ENCODE measurements at places on chromosomes 12 and 14. TPM values are rescaled to one million over a fixed set of nuclear protein-coding genes. Genes with fewer than 3 reads are reported as not detected.

- DNase-seq = no peak
These were observed 5.6 kb downstream of the CD9 start for GRCh38 chr12:6205761-6206160.

- DNase-seq = no peak
These were observed 43.6 kb upstream of the CMAS start for GRCh38 chr12:22002430-22002829.

Gene MUCL1
- polyA plus RNA-seq = not detected

Gene AGAP2
- 8.6 TPM for polyA plus RNA-seq

DNA sequence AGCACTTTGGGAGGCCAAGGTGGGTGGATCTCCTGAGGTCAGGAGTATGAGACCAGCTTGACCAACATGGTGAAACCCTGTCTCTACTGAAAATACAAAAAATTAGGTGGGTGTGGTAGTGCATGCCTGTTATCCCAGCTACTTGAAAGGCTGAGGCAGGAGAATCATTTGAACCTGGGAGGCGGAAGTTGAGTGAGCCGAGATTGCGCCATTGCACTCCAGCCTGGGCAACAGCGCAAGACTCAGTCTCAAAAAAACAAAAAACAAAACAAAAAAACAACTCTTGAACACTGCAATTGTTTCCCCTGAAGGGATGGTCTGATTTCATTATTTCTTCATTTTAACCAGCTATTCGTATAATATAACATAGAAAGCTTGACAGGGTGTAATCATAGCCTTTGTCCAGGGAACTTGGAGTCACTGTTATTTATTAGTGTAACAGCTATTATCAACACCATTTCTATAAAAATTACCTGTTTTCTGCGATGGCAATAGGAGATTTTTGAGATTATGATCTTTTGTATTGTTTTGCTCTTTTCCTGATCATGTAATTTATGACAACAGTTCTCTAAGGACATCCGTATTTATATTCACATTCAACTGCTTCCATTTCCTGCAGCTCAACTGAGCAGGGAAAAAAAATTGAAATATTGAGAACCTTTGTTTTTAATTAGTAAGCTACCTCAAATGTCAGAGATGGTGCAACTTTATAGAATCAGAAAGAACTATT is 94.7 kb downstream of the DIP2B start:
- no peak for DNase-seq

- no peak for DNase-seq
These were observed 274.1 kb downstream of the PCNX1 start for GRCh38 chr14:71181215-71182003.

Gene CMKLR1
- polyA plus RNA-seq = 4.5 TPM

Gene OTX2
- polyA plus RNA-seq = not detected

Gene NGB
- not detected for polyA plus RNA-seq

GRCh38 chr12:54229624-54230212 is 40.9 kb upstream of the SMUG1 start:
- peak; percentile 32 for DNase-seq

- DNase-seq = no peak
These were observed 1.2 kb downstream of the PLEKHD1 start for GRCh38 chr14:69485701-69486100.

GRCh38 chr14:103057028-103057371 is 349 bp downstream of the CDC42BPB start:
- no peak for DNase-seq

Gene ULK1
- 30.5 TPM for polyA plus RNA-seq

Gene PDE6H
- polyA plus RNA-seq = not detected

Gene MNAT1
- polyA plus RNA-seq = 48.6 TPM

GRCh38 chr14:80211153-80212022 is at the start of gene DIO2:
DIO2 (minus strand) TSS chr14:80211504; CDS start chr14:80211472, 32 bp downstream.
- peak; percentile 8 for DNase-seq

DNA sequence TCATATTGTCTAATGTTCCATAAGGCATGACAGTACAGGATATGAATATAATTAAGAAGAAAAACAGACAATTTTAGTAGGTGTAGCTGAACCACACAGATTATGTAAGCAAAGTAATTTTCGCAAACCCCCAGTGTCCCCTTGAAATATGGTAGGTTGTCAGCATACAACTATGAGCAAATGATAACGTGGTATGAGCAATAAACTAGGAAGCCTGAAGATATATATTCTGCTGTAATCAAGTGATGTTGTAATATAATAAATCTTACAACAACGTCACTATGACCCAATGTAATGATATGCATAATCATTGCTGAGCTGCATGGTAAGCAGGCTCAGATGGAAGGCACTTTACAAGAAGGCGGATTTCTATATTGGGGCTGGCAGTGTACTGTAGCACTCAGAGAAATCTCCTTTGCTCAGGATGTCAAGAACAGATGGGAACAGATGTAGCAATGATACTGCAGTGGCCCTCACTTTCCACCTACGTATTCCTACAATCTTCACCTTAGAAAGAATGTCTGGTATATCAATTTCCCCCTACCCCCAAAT is 47.8 kb upstream of the MYF6 start:
- no peak for DNase-seq

GRCh38 chr12:8572507-8572906 is 31.8 kb upstream of the CLEC4E start:
- no peak for DNase-seq

Gene CD9
- 45.9 TPM for polyA plus RNA-seq

- DNase-seq = no peak
These were observed 9.7 kb upstream of the RIN3 start for GRCh38 chr14:92503756-92504491.

- no peak for DNase-seq
These were observed 39.0 kb downstream of the MNAT1 start for GRCh38 chr14:60773558-60773957.

DNA sequence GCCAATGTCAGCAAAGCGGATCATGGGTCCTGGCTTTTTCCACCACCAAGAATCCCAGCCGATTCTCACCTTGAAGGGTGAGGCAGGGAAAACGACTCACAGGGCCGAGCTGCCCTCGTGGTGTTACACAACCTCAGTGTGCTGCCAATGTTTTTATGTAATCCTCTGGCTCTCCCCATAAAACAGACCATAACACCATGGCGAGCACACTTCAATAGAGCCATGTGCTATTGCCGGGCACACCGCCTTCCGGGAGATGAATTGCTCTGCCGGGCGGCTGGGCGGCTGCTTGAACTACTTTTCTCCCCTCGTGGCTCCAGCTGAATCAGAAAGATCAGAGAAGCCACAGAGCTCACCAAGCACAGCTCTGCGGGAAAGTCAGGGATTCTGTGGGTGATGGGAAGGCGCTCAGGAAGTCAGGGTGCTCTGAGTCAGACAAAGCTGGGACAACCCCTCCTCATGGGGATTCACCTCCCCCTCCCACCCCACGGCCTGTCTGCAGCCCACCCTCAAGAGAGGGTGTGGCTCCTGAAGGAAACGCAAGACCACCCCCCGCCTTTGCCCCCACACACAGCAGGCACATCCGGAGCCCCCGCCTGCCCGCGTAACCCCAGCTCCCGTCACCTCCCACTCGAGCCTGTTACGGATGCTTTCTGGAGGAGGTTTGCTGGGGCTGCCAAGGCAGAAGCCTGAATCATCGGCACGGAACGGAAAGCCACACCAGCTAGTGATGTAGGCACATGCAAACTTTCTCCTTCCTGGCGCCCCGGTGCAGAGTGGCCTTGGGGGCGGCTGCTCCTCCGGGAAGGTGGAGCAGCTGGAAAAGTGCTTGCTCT is 1.8 kb downstream of the GALNT9 start:
- no peak for DNase-seq

- no peak for DNase-seq
These were observed 2.5 kb downstream of the KCNH3 start for GRCh38 chr12:49541140-49541861.

Gene SDSL
- polyA plus RNA-seq = 2.3 TPM

DNA sequence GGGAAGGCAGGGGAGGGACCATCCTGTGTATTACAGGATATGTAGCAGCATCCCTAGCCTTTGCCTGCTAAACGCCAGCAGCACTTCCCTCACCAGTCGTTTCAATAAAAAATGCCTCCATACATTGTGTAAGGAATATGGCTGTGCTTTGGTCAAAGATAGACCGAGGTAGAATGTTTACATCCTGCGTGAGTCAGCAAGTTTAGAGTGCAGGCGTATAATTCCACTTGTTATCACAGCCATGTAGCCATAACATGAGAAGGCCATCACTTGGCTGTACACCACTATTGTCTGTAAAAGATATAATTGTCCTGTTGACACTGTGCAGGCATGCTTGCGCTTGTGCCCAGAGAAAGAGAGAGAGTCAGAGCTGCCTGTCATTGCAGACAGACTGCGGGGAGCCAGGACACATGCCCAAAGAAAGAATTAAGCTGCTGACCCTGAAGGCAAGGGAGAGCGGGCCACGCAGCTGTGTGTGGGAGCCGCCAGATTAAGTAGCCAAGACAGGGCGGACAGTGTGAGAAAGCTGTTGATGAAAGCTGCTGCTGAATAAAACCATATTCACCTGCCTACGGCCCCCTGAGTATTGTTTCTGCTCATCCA is 68.4 kb downstream of the CRACR2A start:
- DNase-seq = no peak

- DNase-seq = no peak
These were observed 10.4 kb downstream of the B4GALNT3 start for GRCh38 chr12:470133-470532.

Gene EPS8
- 34.5 TPM for polyA plus RNA-seq

- no peak for DNase-seq
These were observed 19.3 kb upstream of the SLCO1B1 start for GRCh38 chr12:21111732-21112131.

Gene PCNX4
- 49.2 TPM for polyA plus RNA-seq

Gene RNU4-1
- polyA plus RNA-seq = not detected

DNA sequence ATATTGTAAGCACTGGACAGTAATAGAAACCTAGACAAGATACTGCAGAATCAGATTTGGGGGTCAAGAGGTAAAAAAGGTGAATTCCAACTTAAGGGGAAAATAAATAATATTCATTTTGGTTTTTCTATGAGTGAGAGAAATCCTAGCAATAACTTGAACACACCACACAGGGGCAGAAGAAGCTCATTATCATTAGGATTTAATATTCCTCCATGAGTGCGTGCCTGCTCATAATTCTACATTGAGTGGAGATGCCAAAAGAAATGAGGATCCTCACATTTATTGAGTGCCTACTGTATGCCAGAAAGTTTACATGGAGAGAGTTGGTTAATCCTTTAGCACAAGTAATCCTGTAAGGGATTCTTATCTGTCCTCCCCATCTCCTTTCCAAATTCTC is 40.5 kb upstream of the C14orf132 start:
- DNase-seq = no peak

GRCh38 chr12:97778111-97778510 is 315.5 kb downstream of the RMST start:
- DNase-seq = no peak

DNA sequence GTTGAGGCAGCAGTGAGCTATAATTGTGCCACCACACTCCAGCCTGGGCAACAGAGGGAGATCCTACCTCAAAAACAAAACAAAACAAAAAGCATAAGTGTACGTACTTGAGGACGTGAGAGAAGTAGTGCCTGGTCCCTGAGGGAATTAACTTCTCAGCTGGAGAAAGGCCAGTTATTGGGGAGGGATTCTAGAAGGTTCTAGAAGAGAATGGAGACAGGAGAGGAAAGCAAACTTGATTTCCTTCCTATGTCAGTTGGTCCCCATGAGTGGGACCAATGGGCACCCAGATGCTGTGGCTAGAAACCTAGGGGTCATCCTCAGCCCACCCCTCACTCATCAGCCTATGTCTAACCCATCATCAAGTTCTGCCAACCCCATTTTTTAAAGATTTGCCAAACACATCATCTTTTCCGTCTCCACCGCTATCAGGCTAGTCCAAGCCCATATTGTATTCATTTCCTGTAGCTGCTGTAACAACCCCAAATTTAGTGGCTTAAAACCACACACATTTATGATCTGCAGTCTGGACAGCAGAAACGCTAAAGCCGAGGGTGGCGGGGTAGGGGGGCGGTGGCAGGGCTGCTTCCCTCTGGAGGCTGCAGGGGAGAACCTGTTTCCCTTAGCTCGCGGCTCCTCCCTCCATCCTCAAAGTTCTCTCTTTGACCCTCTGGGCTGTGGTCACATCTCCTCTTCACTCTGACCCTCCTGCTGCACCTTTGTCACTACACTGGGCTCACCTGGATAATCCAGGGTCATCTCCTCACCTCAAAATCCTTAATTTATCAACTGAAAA is 7.2 kb upstream of the RBM19 start:
- DNase-seq = no peak

Gene LTBP2
- polyA plus RNA-seq = 5.4 TPM

Gene SIX4
- 26.3 TPM for polyA plus RNA-seq

DNA sequence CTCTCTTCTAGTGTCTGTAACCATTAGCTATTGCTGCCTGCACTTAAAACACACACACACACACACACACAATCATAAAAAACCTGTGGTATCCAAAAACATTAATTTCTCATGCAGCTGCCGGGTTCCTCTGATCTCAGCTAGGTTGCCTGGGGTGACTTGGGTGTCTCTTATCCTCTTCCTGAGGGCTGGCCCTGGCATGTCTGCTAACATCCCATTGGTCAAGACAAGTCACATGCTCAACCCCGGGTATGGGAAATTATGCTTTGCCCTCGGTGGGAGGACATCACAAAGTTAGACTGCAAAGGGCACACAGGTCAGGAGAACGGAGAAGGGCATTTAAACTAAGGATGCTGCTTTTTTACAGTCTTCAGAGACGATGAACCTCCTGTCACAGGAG is 55.7 kb downstream of the TRPV4 start:
- DNase-seq = no peak

Gene OAS1
- polyA plus RNA-seq = 5.2 TPM

DNA sequence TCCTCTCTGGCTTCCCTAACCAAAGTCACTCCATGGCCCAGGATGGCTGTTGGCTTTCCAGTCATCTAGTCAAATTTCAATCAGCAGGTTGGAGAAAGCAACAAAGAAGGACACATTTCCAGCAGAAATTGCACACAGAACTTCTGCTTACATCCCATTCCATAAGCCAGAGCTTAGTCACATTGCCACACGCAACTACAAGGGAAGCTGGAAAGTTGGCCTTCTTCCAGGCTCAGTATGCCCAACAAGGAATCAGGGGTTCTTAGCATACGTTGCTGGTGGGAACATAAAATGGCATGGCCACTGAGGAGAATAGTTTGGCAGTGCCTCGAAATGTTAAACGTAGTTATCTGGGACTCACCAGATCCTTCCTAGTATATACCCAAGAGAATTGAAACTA is 9.3 kb upstream of the APPL2 start:
- no peak for DNase-seq

Gene TMEM116
- 12.1 TPM for polyA plus RNA-seq

DNA sequence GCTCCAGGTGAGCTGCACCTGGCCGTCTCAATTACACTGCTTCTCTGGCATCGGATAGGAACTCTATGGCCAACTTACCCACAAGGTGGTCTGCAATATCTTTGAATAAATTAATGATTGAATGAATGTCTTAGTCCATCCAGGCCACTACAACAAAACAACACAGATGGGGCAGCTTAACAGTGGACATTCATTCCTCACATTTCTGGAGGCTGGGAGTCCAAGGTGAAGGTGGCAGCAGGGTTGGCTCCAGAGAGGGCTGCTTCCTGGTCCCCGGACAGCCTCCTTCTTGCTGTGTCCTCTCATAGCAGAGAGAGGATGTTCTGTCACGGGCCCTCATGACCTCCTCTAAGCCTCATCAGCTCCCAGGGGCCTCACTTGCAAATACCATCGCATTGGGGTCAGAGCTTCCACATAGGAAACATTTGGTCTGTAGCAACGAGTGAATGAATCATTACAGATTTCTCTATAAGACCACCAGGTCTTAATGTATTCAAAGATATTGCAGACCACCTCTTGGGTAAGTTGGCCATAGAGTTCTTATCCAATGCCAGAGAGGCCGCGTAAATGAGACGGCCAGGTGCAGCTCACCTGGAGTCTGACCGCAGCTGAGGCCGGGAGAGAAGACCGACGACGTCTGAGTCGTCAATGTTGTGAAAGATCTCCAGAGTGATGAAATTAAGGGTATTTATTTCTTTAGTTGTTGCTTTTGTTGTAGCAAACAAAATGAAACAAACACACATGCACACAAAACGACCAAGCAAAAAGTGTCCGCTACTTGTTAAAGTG is 182.7 kb upstream of the C14orf180 start:
- no peak for DNase-seq

Measured in hindlimb muscle (tissue), 1 donor.